Stimulated activated CD8-positive, alpha-beta memory T cell treated with anti-CD3 and anti-CD28 coated beads, Interleukin-15, amount 100 ng/mL, for 48 hours (primary cell): ENCODE measurements at places on chromosomes 5 and 9.

GRCh38 chr5:82405161-82405560 lies 127.0 kb upstream of the RPS23 start:
- DNase-seq, result no peak

- DNase-seq, result no peak
Measured at GRCh38 chr5:95826949-95827891, 4.7 kb upstream of the GLRX start.

- DNase-seq, result no peak
Measured at GRCh38 chr5:124839371-124839998, 93.0 kb upstream of the ZNF608 start.

DNA sequence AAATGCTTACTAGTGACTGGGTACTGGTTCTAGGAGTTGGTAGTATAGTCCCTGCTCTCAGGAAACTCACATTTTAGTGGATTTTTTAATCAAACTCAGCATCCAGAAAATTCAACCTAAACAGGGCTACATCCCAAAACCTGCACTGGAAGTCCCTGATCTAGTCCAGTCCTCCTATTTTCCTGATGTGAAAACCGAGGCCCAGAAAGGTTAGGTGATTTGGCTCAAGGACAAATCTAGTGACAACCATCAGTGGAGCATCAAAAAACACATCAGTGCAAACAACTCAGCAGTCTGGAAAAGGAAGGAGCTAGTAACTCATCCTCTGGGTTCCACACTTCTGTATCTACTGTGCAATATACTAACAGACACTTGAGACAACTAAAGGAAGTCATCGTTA lies 38.2 kb downstream of the SERINC5 start:
- DNase-seq, result no peak

DNA sequence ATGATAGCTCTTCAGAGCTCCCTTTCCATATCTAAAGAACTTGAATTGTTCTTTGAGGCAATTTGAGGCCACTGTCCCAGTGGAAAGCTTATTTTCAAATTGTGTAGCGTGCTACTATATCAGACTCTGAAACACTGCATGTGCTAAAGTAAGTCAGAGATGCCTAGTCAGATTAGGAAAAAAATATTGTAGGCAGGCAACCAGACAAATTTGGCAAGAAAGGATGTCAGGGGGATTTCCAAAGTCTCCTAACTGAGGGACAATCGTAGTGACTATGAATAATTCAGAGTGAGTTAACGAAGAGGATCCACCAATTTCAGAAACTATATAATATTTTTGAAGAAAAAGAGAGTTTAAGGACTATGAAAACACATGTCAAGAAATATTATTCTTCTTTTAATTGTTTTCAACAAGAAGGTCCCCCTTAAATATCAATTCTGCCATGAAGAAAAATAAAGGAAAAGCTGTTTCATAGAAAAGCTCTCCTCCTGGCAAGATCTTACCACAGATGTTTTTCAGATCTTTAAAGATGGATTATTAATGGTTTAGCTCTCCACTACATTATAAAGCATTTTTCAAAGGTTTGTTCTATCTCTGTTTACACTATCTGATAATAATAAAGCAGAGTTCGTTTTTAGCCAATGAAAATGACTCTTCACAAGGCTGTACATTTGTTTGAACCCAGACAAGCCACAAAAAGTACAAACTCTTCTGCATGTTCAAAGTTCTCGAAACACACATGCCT lies 273.5 kb upstream of the PTGER4 start:
- DNase-seq, result no peak

GRCh38 chr9:93624977-93625376 lies 48.6 kb downstream of the PHF2 start:
- DNase-seq, result no peak
